ENCODE measurements at places on chromosomes 7 and 10.

DNA sequence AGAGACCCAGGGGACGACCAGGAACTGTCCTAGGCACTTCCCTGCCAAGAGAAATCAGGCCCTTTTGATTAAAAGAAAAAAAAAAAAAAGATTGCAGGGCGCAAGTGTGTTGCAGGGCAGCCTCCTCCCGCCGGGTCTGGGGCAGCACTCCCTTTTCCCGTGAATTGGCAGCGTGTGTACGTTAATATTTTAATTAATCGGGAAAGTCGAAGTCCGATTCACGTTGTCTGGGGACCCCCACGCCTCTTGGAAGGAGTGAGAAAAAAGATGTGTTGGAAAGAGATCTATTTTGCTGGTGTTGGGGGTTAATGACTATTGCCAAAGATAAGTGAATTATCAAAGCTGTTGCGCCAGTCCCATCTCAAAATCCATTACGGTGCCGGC is 1.3 kb upstream of the EBF3 start:
- no peak for DNase-seq

- no peak for DNase-seq
These were observed 59.2 kb downstream of the CROT start for GRCh38 chr7:87404674-87405073.

DNA sequence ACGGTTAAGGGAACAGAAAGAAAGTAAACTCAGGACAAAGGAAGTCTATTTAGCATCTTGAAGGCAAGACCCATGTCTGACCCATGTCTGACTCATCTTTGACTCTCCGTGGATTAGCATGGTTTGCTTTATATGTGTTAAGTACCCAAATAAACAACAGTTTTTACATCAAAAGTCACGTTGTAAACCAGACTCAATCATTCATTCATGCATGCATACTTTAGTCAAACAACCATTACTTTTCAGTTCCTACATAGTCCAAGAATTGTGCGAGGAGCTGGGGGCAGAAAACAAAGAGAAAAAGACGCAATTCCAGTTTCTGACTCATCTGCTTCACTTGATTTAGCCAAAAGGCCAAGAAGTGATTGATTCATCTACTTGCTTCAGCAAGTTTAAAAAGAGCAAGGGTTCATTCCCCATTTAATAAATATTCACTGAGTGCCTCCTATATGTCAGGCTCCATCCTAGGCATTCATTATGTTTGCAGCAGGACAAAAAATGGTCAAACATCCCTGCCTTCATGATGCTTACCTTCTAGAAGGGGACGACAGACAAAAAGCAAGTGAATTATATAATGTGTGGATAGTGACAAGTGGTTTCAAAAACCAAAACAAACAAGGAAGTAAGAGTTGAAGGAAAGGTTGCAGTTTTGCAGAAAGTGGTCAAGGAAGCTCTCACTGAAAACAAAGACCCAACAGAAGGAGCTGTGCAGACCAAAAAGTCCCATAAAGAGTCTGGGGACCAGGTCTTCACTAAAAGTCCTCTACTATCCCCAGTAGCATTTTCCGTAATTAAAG is 116.2 kb downstream of the FAM107B start:
- DNase-seq: peak; percentile 27

DNA sequence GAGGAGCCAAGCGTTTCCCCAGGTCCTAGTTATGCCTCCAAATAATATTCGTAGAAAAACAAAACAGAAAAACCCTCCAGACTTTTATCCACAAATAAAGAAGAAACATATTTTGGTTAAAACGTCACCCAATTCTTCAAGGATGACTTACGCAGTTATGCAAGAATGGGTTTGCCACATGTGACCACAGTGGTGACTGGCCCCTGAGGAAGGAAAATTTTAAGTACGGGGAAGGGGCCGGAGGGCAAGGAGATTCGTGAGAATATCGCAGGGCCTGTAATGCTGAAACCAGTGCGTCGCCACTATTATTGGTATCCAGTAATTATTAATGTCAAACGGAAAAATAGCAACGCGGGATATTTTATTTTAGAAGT is 537 bp upstream of the MRPS24 start:
- DNase-seq: no peak

DNA sequence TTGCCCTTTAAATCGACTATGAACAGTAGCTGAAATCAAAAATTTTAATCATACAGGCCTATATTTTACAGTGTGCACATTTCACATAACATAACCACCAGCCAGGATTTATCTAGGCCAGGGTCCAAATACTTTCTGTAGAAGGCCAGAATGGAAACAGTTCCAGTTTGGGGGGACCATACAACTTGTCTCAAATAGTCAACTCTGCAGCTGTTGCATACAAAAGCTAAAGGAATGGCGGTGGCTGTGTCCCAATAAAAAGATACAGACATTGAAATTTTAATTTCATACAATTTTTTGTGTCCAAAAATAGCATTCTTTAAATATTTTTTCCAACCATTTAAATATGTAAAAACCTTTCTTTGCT is 742 bp upstream of the TYSND1 start:
- DNase-seq: no peak

- DNase-seq: no peak
These were observed 182.1 kb downstream of the AUTS2 start for GRCh38 chr7:69780379-69780778.

DNA sequence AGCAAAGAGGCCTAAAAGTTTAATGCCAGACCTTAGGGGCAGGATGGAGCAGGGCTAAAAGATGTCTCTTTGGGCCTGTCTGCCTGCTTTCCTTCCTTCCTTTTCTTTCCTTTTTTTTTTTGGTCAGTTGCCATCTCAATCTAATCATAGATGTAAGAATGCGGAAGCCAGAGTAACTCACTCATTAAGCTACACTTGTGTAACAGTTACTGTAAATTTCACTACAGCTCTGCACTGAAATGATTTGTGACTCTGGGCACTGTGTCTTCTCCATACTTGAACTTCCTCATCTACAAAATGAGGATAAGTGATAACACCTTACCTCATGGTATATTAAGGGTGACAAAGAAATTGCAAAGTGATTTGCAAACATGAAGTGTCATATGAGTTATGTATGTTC is 75.5 kb upstream of the AGK start:
- DNase-seq: no peak

- no peak for DNase-seq
These were observed 115.4 kb downstream of the TMEM26 start for GRCh38 chr10:61337741-61338140.

DNA sequence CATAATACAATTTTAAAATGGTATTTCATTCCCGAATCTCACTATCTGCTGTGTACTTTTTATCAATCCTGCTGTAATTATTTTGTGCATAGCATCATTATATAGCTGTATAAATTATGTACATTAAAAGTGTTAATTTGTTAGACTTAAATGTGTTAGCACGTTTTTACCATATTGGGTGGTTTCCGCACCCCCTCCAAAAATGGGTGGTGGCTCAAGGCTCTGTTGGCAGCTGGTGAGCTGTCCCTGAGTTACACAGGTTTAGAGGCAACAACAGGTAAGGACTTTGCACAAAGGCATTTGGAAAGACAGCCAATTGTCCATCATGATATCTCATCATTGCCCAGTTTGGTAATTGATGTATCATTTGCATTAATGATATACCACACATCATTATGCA is 18.6 kb upstream of the LMTK2 start:
- no peak for DNase-seq

DNA sequence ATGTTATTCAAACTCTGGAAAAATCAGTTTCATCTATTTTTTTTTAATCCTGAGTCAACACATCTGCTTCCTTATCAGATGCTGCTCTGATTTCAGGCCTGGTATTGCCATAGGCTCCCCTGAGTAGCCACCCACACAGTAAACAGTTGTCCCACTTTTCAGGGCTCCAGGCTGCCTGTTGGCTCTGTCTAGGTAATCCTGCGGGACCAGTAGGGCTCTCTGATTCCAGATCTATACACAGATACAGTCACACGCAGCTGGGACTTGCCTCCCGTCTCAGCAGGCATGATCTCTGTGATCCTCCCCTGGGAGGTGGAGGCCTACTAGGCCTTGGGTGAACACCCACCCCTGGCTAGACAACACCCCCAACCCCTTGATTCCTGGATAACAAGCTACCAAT is 206.1 kb downstream of the CREB5 start:
- DNase-seq: no peak

DNA sequence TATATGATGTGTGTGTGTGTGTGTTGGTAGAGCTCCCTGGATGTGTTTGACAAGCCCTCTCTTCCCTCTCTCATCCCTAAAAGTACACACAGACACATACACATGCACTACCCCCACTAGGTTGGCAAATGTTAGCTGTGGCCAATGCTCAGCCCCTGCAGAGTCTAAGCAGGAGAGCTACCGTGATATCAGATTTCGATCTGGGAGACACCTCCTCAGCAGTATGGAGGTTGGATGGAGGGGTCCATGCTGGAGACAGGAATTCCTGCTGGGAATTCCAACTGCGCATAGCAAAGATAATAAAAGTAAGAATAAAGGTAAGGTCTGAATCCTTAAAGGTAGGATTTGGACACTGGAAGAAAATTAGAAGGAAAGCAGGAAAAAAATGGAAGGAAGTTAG is 85.7 kb downstream of the C10orf90 start:
- DNase-seq: no peak

DNA sequence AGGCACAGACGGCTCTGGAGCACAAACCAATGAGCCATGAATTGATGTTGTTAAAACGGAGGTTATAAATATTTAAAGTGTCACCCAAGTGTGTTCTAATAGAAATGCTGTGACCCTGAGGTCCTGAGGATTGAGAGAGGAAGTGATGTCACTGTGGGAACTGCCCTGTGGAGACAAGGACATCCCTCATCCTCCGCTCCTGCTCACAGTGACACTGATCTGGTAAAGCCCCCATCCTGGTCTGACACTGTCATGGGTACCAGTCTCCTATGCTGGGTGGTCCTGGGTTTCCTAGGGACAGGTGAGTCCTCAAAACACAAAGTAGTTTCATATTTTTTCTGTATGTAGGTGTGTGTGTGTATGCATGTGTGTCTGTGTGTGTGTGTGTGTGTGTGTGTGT is 237.9 kb upstream of the PRSS1 start:
- DNase-seq: no peak

All from GM10248 (cell line).